Cortex of kidney (tissue), 1 donor: ENCODE measurements at places on chromosomes 5 and 9.

- no peak for DNase-seq
Measured at GRCh38 chr5:151264113-151264512, 11.1 kb downstream of the GM2A start.

- no peak for DNase-seq
Measured at GRCh38 chr5:172243302-172243701, 40.3 kb downstream of the UBTD2 start.

DNA sequence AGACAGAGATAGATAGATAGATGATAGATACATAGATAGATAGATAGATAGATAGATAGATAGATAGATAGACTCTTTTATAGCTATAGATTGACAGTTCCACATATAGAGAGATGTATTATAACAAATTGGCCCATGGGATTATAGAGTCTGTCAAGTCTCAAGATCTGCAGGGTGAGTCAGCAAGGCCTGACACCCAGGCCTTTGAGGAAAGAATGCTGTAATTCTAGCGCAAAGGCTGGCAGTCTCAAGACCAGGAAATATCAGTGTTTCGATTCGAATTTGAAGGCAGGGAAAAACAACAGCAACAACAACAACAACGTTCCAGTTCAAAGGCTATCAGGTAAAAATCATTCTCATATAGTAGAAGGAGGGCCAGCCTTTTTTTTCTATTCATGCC is 339.2 kb upstream of the CDH9 start:
- DNase-seq = no peak

- no peak for DNase-seq
Measured at GRCh38 chr5:121273833-121274433, 577.7 kb upstream of the FTMT start.

DNA sequence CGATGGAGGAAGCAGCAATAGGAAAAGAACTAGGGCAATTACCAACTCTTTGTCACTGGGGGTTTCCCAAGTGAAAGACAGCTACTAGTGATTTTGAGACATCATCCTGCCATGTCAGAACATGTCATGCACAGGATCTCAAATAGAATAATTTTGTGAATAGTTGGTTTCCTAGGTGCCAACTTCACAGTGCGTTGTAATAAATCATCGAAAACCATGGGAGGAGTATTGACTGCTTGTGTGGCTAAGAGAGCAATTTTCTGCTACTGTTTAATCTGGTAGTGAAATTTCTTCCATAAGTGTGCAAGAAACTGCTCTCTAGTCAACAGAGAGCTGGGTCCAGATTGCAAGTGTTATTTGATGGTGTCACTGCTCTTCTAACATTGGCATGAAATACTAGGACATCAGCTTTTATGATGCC is 168.6 kb downstream of the NNT start:
- DNase-seq = no peak

DNA sequence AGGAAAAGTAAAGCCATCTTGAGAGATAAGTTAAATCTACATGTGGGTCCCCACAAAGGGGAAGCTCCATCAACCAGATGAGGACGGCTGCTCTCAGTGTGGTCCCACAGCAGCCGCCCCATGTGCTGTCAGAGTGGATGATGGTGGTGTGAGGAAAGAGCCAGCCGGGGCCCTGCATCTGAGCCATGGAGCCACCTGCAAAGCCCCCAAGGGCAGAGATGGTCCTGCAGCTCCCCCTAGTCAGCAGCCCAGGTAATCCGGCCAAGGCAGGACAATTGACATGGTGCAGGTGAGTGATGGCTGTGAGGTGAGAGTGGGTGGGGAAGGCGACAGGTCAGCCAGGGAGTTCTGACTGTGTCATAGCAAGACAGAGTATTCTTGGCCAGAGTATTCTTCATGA is 458.8 kb downstream of the ICE1 start:
- no peak for DNase-seq

- no peak for DNase-seq
Measured at GRCh38 chr5:166898166-166898565, 1393.3 kb upstream of the WWC1 start.

GRCh38 chr5:133564921-133565565 is 47.3 kb downstream of the FSTL4 start:
- no peak for DNase-seq

DNA sequence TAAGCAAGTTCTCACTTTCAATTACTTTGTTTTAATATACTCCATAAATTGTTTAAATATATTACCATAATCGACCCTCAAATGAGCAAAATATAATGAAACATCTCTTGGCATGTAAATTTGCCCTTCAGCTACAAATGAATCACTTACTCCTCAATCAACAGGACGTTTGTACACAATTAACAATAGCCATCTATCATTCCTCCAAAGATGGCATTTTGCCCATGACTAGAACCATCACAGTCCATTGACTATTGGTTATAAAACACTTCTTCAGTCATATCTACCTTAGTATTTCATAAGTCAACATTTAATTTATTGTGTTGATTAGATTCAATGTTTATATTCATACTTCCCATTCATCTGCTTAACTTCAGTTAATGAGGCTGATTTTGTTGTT is 127.2 kb downstream of the CTNND2 start:
- DNase-seq = no peak

DNA sequence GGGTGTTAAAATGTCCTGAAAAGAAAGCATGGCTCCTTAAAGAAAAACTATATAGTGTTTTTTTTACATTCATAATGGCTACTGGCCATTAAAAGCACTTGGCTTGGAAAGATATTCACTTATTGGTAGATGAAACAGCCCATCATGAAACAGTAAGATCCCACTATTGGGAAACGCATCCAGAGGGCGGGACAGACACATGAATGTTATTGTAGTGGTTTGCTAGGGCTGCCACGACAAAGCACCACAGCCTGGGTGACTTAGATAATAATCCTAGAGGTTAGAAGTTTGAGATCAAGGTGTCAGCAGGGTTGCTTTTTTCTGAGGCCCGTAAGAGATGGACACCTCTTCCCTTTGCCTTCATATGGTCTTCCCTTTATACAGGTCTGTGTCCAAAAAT is 139.4 kb upstream of the ANKH start:
- no peak for DNase-seq

GRCh38 chr5:83745816-83746215 is 25.2 kb upstream of the HAPLN1 start:
- no peak for DNase-seq

- DNase-seq = no peak
Measured at GRCh38 chr9:12814877-12815237, 40.0 kb downstream of the LURAP1L start.

- no peak for DNase-seq
Measured at GRCh38 chr5:30747412-30747811, 446.1 kb upstream of the CDH6 start.

DNA sequence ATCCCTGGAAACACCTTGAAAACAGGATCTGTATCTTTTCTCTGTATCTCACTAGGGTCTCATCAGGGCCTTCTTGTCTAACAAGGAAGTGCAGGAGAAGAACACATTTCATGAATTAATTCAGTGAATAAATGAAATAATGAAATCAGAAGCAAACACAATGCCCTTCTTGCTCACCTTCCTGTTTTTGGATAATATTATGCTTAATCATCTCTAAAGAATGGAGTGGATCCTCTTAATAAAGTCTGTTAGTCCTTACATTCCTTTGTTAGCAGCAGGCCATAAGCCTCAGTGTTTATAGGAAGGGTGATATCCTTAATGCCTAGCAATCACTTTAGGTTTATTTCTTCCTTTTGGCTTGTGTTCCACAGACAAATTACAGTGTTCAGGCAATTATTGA is 837.1 kb upstream of the SEMA6A start:
- no peak for DNase-seq

- no peak for DNase-seq
Measured at GRCh38 chr5:168123631-168124528, 167.6 kb upstream of the WWC1 start.

- DNase-seq = no peak
Measured at GRCh38 chr5:13249854-13250253, 694.6 kb downstream of the DNAH5 start.

- DNase-seq = no peak
Measured at GRCh38 chr9:89413963-89414638, 83.8 kb downstream of the SEMA4D start.

GRCh38 chr5:64685866-64686265 is 4.4 kb upstream of the SHISAL2B start:
- no peak for DNase-seq

DNA sequence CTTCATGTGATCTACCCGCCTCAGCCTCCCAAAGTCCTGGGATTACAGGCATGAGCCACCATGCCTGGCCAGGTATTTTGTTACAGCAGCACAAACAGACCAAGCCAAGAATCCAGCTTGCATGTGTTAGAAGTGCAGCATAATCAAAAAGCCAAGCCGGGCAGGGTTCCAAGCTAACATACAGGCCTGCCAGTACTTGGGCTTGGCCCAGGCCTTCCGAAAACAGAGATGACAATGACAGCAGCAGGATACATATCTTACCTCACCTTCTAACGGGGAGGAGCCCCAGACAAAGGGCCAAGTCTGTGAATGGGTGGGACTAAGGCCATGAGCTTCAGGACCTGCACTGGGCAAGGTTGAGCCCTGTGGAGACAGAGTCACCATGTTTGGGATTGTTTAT is 91.4 kb upstream of the ZNF462 start:
- no peak for DNase-seq

DNA sequence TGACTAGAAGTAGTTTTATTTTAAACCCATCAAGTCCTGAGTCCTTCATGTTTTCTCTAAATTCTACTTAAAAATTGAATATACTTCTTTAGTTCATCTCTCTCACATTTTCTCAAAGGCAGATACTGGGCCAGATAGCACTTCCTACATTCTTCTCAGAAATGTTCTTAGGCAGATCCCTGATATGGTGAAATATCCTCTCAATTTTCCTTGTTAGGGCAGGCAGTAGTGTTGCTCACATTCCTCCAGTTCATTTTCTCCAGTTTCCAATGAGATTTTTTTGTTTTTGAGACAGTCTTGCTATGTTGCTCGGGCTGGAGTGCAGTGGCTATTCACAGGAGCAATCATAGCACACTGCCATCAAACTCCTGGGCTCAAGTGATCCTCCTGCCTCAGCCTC is 5.7 kb downstream of the GCNT1 start:
- DNase-seq = no peak

- DNase-seq = no peak
Measured at GRCh38 chr5:179307931-179308471, 37.3 kb downstream of the ADAMTS2 start.

GRCh38 chr5:5481206-5481605 is 58.7 kb downstream of the ICE1 start:
- DNase-seq = no peak
